ENCODE measurements at places on chromosomes 2 and 18.

DNA sequence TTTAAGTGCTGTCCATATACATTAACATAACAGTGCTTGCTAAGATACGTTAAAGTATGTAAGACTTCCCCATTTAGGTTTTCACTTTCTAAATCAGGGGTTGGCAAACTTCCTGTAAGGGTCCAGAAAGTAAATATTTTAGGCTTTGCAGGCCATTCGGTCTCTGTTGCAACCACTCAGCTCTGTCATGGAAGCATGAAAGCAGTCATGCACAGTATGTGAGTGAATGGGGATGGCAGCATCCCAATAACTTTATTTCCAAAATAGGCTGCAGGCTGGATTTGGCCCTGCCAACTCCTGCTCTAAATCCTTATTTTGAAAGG lies 128.7 kb downstream of the PLA2R1 start:
- DNase-seq = no peak

DNA sequence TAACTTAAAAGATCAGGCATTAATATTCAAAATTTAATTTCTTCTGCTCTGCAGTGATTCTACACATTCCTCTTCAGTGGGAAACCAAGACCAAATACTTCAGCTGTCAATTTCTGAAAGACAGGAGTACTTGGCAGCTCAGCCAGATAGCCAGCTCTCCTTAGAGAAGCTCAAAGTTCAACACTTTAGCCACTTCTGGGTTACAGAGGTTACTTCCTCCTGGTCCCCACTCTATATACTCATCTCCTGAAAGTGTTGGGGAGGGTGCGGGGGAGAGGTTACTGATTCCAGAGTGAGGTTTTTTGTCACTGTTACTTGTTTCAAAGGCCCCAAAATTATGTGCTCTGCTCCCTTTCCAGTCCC lies 4.1 kb downstream of the CYTIP start:
- no peak for DNase-seq

- peak; percentile 30 for DNase-seq
Observed at GRCh38 chr2:57720728-57721627, 325.6 kb upstream of the VRK2 start.

- no peak for DNase-seq
Observed at GRCh38 chr2:123380370-123380935, 644.6 kb upstream of the CNTNAP5 start.

DNA sequence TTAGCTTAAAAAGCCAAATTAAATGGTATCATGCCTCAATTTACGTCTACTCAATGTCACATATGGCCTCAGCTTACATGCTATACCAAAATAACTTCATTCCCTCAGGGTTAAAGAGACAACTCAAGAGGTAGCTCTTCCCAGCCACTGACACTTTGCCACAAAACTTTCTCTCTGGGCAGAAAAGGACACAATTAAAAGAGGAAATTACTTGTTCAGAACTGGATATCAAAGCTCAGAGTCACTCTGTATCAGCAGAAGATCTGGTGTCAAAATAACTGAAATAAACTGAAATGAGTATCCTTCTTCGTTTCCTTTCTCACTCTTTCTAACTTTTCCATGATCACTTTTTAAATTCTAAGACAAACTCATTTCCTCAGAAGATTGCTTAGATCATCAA lies 108.7 kb downstream of the ZNF521 start:
- no peak for DNase-seq

DNA sequence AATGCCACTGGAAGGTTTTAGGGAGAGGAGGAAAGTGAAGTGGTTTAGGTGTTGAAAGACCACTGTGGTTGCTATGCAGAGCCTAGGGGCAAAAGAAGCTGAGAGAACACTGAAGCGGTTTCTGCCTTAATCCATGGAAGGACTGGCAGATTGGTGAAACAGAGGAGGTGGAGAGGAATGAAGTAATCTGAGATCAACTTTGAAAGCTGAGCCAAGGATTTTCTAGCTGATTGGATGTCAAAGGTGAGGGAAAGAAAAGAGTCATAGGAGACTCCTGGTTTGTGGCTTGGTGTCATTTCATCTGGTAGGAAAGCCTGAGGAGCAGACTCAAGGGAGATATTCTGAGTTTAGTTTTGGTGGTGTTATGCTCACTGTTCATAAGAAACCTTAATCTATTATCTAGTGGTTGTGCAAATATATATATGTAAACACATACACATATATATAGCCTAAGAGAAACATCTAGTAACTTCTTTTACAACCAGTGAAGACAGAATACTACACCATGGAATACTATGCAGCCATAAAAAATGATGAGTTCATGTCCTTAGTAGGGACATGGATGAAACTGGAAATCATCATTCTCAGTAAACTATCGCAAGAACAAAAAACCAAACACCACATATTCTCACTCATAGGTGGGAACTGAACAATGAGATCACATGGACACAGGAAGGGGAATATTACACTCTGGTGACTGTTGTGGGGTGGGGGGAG lies 134.1 kb upstream of the CREB1 start:
- DNase-seq = no peak

DNA sequence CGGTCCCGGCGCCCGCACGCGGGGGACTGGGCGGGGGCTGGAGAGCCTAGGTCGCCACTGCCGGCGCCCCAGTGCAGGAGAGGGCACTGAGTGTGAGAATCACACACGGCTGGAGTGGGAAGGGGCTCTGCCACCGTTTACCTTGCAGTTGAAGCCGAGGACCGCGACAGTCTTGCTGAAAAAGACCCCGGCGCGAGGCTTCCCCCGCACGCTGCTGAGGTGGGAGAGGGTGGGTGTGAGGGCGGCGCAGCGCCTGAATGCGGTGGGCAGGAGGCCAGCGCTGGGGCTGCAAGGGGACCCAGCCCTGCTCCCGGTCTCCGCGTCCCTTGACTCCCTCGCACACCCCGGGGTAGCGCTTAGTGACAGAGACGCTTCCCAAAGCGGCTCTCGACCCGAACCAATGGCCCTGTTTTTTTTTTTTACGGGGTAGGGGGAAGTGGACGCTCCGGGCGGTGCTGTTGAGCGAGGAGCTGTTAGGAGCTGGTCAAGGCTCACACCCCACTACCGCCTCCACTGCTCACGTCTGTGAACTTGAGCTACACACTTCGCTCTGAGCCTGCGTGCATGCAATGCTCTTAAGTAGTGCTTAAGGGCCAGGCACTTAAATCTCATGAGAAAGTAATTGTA lies 794 bp downstream of the NOTO start:
- DNase-seq = no peak

- peak; percentile 27 for DNase-seq
Observed at GRCh38 chr2:202494300-202495229, 118.4 kb downstream of the BMPR2 start.

- no peak for DNase-seq
Observed at GRCh38 chr18:58531236-58531635, 97.7 kb downstream of the ALPK2 start.

DNA sequence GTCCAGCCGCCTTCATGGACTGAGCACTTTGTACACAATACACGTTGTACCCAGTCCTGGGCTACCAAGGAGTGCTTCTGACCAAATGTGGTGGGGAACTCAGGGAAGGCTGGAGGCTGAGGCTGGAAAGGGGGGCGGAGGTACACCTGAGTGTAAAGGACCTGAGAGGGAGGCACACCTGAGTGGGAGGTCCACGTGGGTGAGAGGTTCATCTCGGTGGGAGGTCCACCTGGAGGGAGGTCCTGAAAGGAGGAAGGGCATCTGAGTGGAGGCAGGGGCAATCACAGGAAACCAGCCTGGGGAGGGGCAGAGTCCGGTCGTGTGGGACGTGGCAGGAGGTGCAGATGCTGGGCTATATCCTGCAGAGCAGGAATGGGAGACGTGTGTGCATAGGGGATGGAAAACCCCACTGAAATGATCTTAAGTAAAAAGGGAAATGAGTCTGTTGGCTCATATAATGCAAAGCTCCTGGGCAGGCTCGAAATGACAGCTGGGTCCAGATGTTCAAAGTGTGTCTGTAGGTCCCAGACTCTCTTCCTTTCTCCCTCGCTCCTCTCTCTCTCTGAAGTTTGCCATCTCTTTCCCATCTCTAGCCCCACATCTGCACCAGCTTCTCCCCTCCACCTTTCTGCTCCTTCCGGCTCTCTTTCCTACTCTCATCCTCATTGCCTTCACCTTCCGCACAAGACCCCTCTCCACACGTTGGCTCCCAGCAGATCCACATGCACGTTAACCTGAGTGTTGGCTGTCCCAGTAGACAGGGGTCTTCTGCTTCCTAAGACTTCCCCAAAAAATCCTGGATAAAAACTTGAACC lies 137.7 kb downstream of the PXDN start:
- no peak for DNase-seq

DNA sequence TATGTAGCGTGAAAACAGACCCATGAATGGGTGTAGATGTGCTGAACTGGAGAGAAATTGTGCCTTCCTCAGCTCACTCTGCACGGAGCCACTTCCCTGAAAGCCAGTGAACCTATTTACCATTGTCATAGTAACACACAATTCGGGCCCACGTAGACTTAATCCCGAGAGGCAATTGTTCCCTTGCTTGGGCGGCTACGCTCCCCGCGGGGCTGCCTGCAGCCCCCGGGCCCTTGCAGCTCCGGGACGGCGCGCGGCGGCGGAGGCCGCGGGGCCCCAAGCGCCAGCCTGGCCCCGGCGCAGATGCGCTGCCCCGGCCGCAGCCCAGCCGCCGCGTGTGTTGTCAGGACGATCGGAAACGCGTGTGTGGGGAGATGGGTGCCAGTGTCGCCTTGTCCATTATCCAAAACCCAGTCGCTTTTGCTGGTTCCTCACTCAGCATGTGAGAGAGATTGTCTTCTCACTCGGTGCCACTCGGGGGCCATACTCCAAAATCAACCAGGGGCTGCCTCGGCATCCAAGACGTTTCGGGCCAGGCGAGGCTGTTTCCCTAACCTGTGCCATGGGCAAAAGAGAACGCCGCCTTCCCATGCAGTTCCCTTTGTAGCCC lies 17.9 kb upstream of the LRRTM1 start:
- DNase-seq = no peak

DNA sequence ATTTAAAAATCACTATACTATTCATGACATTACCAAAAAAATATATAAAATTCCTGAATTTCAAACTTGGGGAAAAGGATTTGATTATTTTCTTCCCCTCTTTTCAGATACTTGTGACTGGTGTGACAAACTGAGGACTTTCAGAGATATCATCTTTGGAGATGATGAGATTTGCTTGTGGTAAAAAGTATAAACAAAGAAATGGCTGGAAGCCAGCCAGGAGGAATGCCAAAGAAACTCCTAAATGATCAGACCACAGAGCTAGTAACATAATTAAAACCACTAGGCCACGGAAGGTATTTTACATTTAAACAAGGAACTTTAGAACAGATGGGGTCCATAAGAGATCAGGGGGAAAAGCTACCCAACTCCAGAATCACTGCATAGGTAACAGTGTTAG lies 58.7 kb downstream of the PIGN start:
- DNase-seq = peak; percentile 26

DNA sequence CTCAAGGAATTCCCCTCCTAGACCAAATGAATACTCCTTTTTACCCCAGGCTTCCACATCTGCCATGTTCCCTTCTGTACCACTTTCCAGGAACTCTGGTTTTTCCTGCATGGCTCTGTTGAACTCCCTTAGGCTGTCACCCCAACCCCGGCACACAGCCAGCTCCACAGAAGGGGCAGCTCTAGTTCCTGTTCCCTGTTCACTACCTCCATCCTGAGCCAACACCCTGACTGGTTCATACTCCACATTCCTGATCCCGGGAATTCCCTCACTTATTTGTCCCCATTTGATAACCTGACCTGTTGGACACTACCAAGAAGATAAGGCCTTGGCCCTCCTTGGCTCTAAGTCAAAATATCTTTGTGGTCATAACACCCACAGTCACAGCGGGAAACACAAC lies 280.9 kb upstream of the RAB6C start:
- no peak for DNase-seq

GRCh38 chr2:97751752-97752151 lies 38.4 kb downstream of the ZAP70 start:
- peak; percentile 4 for DNase-seq

DNA sequence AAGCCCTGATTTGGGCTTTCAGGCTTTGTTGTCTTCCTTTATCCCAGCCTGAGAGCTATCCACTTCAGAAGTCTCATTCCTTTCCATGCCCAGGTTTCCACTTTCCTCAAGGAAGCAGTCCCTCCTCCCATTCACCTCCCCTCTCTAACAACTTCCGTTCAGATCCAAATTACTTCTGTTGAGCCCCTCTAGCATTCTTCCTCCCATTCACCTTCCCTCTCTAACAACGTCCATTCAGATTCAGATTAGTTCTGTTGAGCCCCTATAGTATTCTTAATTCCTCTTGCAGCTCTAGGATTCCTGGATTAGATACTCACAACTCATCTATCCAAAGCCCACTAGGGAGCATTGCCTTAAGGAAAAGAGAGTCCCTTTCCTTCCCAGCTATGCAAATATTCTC lies 216.8 kb downstream of the RAD51AP2 start:
- no peak for DNase-seq

- DNase-seq = peak; percentile 97
Observed at GRCh38 chr2:179106676-179107428, 56.9 kb upstream of the CCDC141 start.

GRCh38 chr18:11500153-11501122 lies 109.0 kb upstream of the SLC35G4 start:
- no peak for DNase-seq

DNA sequence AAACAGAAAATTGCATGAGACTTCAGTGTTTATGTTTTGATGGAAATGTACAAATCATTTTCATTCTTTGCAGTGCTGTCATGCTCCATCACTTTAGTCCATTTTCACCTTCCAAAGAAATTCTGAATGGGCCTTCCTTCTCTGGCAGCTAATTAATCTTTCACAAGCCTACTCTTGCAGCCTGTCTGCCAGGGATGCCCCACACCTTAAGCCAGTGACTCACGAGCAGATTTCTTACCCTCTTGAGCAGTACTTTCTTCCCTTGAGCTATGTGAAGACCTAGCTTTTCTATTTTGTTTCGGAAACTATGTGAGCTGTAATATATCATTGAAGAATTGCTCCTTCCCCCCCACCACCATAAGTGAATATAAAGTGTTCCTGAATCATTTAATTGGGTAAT lies 404.3 kb upstream of the VWC2L start:
- DNase-seq = no peak

DNA sequence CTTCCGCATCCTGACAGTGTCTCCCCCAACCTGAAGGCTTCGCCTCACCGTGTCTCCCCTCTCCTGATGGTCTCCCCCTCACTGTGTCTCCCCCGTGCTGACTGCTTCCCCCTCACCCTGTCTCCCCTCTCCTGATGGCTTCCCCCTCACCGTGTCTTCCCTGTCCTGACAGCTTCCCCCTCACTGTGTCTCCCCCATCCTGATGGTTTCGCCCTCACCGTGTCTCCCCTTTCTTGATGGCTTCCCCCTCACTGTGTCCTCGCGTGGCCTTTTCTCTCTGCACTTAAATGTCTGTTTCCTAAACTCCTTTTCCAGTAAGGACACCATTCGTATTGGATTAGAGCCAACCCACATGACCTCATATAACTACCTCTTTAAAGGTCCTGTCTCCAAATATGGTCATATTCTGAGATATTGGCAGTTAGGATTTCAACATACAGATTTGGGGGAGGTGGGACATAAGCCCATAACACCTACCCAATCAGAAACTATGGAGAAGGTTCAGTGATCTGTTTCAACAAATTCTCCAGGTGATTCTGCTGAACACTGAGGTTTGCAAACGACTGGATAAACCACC lies 47.9 kb upstream of the RAB27B start:
- DNase-seq = no peak
